ENCODE measurements at places on chromosomes 16 and 17.

- DNase-seq = no peak
These were observed 45.2 kb upstream of the STAC2 start for GRCh38 chr17:39270923-39271322.

- no peak for DNase-seq
These were observed 1.7 kb upstream of the IGF2BP1 start for GRCh38 chr17:48995304-48995973.

DNA sequence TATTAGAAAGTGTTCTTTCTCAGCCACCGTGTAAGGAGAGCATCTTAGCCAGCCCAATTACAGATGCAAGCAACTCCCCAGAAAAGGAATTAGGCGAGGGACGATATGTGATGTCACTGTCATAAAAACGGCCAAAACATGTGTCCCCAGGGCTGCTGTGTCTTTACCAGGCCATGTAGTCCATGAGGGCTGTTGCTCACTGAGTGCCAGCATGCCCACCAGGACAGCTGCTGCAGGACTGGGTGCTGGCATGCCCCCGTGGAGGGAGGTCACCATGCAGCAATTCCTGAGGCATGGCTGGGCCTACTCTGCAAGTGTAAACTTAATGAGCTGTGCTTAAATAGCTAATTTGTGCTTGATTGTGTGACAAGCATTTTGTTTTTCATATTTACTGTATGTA lies 156.9 kb downstream of the LGALS9B start:
- no peak for DNase-seq

- no peak for DNase-seq
These were observed 20.1 kb downstream of the CMC2 start for GRCh38 chr16:80986557-80986956.

GRCh38 chr17:82709024-82709675 lies 7.4 kb upstream of the FN3KRP start:
- DNase-seq = no peak

- no peak for DNase-seq
These were observed 145.2 kb downstream of the WSCD1 start for GRCh38 chr17:6215071-6216035.

DNA sequence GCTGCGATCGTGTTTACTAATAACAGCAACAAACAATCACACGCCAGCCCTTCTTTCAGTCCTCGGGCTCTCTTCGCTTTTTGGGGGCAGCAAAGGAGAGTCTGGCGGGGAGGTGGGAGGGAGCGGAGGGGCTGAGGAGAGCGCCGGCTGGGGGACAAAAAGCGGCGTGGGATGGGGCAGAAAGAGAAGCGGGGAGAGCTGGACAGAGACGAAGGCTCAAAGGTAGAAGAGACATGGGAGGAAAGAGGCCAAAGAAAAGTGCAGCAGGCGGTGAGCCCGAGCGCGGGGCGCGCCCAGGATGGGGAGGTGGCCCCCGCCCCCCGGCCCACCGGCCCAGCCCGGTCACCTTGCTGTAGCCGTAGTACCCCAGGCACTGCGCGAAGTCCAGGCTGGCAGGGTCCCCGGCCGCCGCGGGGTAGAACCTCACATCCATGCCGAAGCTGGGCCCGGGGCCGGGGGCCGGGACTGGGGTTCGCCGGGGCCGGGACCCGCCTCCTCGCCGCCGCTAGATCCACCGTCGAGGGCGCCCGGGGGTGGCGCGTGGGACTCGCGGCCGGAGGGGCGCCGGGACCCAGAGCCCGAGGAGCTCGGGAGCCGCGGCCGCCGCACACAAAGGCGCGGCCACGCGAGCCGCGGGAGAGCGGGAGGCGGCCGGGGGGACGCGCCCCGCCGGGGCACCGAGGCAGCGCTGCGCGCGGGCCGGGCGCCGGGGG lies 496 bp downstream of the TOX3 start:
- DNase-seq = no peak

- DNase-seq = no peak
These were observed 70.8 kb downstream of the HELZ start for GRCh38 chr17:67174190-67174589.

GRCh38 chr17:77724876-77725615 lies 233.5 kb upstream of the TNRC6C start:
- no peak for DNase-seq

DNA sequence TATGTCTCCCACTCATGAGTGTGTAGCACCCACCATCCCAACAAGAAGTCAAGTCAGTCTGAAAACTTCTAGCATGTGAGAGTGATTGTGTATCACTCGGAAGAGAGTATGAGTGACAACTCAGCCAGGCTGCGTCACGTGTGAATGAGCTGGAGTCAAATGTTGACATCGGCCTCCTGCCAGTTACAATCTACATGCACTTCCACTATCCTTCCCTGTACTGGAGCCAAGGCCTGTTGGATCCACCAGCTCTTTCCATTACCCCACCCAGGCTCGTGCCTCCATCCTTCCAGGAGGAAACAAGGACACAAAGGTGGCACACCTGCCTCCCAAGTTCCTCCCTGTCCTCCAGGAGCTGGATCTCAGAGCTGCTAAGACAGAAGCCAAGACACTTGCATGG lies 64.5 kb downstream of the ASIC2 start:
- DNase-seq = no peak

GRCh38 chr16:5577463-5577862 lies 479.9 kb upstream of the EEF2KMT start:
- no peak for DNase-seq

- DNase-seq = no peak
These were observed 112.9 kb upstream of the SMURF2 start for GRCh38 chr17:64774888-64775540.

DNA sequence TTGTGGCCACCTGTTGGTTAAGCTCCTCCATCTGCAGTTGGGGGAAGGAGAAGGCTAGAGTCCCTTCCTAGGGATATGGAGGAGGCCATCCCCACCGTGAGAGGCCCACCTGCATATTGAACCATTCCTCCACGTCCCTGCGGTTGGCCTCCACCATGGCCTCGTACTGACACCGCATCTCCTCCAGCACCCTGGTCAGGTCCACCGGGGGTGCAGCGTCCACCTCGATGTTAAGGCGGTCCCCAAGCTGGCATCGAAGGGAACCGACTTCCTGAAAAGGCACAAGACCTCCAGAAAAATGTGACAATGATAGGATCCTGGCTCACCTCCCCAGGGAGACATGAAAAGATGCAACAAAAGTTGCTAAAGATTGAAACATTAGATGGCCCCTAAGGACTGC lies 3.0 kb downstream of the KRT32 start:
- no peak for DNase-seq

GRCh38 chr17:82458885-82459424 lies 414 bp downstream of the NARF start:
- no peak for DNase-seq

DNA sequence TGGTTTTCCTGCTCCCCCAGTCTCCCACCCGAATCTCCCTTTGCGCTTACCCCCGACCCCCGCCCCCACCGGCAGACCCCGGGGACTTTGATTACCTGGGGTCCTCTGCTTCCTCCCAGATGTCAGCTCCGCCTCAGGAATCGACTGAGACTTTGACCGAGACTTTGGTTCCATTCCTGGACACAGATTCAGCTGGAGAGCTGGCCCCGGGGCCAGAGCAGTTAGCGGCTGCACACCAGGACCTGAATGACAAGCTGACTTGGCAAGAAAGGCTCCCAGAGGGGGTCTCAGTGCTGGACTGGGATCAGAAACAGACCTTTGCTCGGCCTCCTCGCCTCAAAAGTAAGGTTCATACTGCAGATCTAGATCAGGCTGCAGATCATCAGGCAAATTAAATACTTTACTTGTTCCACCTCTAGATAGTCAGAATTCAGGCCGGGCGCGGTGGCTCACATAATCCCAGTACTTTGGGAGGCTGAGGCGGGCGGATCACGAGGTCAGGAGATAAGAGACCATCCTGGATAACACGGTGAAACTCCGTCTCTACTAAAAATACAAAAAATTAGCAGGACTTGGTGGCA lies 60.3 kb upstream of the FBXO47 start:
- no peak for DNase-seq

GRCh38 chr17:3318336-3318735 lies 20.2 kb upstream of the OR3A1 start:
- DNase-seq = no peak

GRCh38 chr17:82978765-82979349 lies 100.6 kb upstream of the METRNL start:
- no peak for DNase-seq

DNA sequence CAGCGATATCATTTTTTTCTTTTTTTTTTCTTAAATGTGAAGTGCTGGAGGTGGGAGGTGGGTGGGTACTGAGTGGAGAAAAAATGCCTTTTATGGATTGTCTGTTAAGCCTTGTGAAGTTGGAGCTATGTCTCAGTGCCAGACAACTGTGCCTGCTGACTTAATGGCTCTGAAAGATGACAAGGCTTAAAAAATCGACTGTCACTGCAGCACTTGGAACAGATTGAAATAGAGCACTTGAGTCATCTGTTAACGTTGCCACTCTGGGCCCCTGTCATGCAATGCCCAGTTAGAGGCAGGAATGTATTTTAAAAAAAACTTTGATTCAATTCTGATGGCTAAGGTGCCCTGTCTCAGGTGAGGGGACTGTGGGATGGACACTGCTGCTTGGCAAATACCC lies 108.2 kb upstream of the HS3ST2 start:
- no peak for DNase-seq

DNA sequence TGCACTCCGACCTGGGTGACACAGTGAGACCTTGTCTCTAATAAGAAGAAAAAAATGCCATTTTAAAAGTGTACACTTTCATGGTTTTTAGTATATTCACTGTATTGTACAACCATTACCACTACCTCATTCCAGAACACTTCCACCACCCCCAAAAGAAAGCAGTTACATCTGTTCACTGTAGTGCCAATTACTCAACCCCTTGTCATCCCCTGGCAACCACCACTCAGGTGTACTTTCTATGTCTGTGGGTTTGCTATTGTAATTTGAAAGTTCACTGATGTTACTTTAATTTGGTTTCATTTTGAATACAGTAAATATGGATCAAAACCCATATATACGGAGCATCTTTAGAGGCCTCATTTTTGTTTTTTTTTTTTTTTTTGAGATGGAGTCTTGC lies 6.1 kb downstream of the ZG16 start:
- DNase-seq = no peak

DNA sequence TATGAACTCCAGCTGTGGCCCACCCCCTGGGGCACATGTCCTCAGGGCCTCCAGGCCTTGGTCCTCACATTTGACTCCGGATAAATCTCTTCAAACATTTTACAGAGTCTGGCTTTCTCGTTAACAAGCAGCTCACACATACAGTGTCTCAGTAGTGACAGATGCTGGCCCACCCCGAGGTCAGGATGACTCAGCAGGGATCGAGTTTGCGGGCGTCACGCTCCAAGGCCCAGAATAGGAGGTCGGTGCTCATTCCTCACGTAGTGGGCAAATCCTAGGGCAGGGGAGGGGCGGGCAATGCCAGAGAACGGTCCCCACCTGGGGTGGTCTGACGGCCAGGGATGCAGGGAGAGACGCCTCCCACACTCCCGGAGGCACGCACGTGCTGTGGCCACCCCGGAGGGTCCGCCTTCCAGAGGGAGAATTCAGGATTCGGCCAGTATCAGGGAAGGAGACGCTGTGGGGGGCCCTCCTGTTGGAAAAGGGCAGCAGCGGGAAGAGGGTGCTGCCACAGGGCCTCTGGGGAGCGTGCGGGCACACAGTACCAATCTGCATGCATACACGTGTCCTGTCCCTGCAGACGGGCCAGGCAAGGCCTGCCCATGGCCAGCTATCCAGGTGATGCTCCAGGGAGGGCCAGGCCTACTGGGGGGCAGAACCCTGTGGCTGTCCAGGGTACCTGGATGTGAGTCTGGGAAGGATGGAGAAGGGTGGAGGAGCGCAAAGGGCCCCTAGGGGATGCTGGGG lies 8.6 kb downstream of the SLC7A5 start:
- DNase-seq = no peak

DNA sequence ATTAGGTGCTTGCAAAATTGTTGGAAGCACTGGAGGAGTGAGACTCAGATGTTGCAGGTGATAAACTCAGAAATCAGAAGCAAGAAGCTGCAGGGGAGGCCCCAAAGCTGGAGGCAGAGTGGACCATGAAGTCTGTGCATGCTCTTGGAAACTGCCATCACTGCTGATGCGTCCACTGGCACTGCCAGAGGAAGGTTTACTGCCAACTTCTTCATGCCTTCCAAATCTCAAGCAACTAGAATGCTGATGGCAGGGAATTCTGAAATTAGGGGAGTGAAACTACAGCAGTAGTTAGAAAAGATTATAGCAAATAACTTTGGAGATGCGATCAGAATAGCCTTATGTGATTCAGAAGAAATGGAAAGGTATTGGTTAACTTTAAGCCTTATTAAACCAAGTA lies 277.1 kb upstream of the SDK2 start:
- DNase-seq = no peak

GRCh38 chr17:77392376-77393273 lies 251.9 kb downstream of the SEC14L1 start:
- DNase-seq = peak; percentile 41

- no peak for DNase-seq
These were observed 64.3 kb downstream of the CENPV start for GRCh38 chr17:16288860-16289571.

DNA sequence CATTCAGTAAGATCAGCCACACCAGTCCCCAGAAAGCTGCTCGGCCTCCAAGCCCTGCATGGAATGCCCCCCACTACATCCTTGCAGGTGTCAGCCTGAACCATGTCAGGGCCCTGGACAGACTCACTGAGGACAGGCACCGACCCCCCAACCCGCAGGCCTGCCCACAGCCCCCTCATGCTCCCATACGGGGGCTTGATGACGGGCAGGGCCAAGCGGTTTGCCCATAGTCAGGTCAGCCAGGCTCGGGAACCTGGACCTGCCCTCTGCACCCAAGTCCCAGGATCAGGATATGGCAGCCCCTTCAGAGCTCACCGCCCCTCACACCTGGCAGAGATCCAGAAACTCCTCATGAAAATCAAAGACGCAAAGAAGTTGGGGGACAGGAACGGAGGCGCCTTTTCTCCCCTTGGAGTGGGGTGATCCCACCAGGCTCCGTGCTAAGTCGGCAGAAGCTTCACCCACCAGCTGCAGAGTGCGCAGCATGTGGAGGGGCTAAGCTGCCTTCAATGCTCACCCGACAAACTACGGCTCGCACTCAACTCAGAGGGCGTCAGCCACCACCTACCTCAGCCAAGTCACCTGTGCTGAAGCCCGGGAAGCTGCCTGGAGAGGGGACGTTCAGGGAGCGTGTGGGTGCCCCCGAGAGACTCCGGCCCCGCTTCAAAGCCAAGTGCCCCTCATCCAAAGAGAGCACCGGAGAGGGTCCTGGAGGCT lies 26.5 kb downstream of the GNPTG start:
- no peak for DNase-seq

GRCh38 chr16:51149721-51150164 lies 1.3 kb downstream of the SALL1 start:
- DNase-seq = peak; percentile 55

GRCh38 chr16:12802661-12803060 lies 1.0 kb downstream of the CPPED1 start:
- DNase-seq = no peak

GRCh38 chr17:57401556-57402488 lies 145.5 kb downstream of the MSI2 start:
- no peak for DNase-seq
